G401 (cell line): ENCODE measurements at places on chromosomes 7 and 10. TPM values are rescaled to one million over a fixed set of nuclear protein-coding genes. Genes with fewer than 3 reads are reported as not detected.
A peak's percentile ranks its signal among the peaks of the same experiment; 100 is the strongest.

GRCh38 chr10:61793760-61794703 is 107.5 kb upstream of the ARID5B start:
- no peak for DNase-seq

DNA sequence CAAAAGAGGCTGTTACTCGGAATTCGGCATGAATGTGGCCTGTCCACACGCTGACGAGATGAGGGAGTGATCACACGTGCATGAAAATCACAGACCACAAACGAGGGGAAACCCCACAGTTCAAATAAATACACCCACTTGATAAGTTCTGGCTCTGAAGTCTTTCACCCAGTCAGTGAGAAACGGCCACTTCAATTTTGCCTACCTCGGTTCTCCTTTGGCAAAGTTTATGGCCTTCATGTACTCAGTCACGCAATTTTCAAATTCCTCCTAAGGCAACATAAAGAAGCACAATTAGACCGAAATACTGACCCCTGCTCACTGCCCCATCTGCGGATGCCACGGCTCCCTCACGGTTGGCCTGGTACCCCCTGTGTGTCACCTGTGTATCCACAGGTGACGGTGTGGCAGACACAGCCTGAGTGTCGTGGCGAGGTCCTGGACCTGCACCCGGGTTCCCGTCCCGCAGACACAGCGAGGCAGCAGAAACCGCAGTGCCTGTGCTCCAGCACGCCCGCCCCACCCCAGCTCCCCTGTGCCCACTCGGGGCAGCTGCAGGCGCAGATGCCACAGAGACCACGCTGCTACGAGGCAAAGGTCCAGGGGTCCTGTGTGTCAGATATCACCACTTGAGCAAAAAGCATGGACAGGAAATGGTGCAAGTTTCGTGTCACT is 1.4 kb downstream of the CFAP46 start:
- DNase-seq, result no peak

- DNase-seq, result peak; percentile 29
Measured at GRCh38 chr7:98281757-98282606, 496 bp downstream of the BRI3 start.

GRCh38 chr7:151585744-151586393 is 66.2 kb upstream of the RHEB start:
- no peak for DNase-seq

- no peak for DNase-seq
Measured at GRCh38 chr7:93715234-93715633, 140.7 kb upstream of the CALCR start.

DNA sequence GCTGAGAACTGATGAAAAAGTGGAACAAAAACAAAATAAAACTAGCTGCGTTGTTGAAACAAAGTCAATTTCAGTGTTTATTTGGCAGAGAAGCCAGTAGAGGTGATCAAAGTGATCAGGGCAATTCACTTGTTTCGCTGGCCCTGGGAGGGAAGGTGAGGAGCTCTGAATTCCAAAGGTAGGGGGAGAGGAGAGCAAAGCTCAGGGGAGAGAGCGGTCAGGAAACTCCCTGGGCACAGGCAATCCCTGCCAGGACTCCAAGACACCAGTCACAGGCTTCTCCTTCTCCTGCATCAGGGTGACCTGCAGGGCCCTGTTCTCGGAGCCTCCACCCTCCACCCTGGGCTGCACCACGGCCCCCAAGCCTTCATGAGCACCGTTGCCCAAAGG is 6.8 kb upstream of the KIAA1217 start:
- DNase-seq, result no peak

GRCh38 chr7:48528646-48529045 is 357.4 kb downstream of the ABCA13 start:
- DNase-seq, result no peak

DNA sequence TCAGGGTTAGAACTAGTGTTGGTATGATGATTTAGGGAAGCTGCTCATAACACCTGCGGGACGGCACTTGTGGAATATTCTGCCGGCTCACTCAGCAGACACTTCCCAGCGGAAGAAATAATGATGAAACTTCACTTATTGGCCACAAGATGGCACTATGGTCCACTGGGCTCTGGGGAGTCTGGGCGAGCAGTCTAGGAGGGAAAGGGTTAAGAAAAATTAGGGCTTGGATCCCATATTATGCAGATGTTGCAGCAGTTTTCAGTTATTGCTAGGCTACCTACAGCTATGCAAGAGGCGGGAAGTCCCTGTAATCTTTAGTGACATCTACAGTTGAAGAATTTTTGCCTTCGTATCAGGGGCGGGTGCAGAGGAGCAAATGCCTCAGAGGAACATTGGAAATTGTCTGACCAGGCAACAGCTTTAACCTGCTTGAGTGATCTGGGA is 238.7 kb upstream of the PRSS58 start:
- DNase-seq, result peak; percentile 19

GRCh38 chr10:3074145-3074665 is 6.9 kb downstream of the PFKP start:
- DNase-seq, result peak; percentile 73

DNA sequence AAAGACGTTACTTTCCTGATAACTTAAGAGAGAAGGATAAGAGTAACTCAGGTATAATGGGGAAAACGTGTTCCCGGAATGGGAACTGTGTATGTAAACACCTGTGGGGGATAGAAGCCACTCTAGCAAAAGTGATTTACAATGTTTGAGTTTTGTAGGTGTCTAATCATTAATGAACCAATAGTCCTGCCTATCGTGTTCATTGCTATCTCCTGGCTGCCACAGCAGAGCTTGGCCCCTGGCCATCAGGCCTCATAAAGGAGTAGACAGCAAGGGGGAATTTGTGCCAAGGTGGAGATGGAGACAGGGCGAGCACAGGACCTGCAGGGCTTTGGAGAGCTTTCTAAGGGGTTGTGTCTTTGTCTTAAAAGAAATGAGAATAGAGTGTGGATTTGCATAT is 102.1 kb downstream of the GAD2 start:
- no peak for DNase-seq

DNA sequence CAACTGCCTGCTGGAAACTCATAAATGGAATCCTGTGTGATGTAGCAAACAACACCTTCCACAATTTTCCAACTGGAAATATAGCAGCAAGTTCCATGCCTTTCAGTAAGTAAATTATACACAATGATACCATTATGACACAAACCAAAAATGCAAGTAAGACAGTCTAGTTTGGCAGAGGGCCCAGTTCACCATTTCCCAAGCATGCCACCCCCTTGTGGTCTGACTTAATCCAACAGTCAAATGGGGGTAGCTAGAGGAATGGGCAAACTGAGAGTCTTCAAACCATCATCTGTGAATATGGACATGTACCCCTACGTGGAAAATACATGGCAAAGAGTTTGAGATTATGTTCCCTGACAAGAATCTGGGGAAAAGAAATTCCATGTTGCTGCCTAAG is 137.6 kb upstream of the VWC2 start:
- DNase-seq, result no peak

SSC4D gene
- total RNA-seq, result 8.1 and 8.5 TPM in 2 replicates

SFTPA1 gene
- not detected in 2 replicates for total RNA-seq

EBF3 gene
- total RNA-seq, result 0.24 and 0.25 TPM in 2 replicates

ZNF680 gene
- total RNA-seq, result 9.4 and 18.4 TPM in 2 replicates
